ENCODE measurements at places on chromosomes 1 and 21.
A peak's percentile ranks its signal among the peaks of the same experiment; 100 is the strongest.

- no peak for DNase-seq
Observed at GRCh38 chr1:170354690-170355089, 177.3 kb upstream of the GORAB start.

DNA sequence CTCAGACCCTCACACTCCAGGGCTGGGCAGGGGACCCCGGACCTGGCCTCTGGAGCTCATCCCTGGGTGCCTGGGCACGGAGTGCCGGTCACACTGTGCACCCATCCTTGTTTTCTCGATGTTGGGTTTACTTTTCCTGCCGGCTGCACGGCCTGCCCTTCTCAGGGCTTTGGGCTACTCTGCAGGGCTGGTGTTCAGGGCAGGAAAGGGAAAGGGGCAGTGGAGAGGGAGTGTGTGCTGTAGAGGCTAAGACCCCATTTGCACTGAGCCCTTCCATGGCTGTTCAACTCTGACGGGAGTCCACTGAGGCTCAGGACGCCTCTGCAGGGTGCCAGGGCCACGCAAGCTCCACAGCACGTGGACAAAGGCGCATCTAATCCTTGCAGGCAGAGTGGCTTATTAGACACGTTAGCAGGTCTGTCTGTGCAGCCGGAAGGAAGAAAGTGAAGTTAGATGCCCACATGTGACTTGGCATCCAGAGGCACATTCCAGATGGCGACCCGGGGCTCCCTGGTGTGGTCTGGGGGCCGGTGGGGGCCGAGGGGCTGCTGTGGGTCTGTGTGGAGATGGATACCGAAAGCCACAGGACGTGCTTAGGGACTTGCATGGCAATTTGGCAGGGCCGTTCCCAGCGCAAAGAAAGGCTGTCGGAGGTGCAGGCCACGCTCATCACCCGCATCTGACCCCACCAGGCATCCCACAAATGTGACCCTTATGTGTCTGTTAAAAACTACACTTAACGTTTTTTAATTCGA lies 33.6 kb downstream of the COL18A1 start:
- no peak for DNase-seq

GRCh38 chr1:19860418-19860817 lies 21.8 kb upstream of the OTUD3 start:
- DNase-seq, result no peak

- no peak for DNase-seq
Observed at GRCh38 chr1:190699165-190699564, 221.5 kb upstream of the BRINP3 start.

- no peak for DNase-seq
Observed at GRCh38 chr1:15698201-15698600, 14.1 kb downstream of the PLEKHM2 start.

DNA sequence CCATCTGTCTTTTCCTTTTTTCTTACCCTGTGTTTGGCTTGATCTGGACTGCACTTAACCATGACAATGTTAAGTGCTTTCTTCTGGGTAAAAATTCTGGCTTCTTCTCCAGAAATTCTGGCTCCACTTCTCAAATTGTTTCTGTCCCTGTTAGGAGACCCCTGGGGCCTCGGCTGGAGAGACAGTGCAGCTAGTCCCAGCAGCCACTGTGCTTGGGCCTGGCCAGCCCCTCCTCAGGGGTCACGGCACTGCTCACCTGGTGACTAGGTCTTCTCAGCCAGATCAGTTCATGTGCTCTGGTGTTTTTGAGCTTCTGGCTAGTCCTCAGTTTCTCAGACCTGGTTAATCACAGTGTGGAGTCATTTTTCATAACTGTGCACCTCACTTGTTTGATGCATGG lies 72.4 kb downstream of the ADARB1 start:
- no peak for DNase-seq

- DNase-seq, result no peak
Observed at GRCh38 chr1:38941093-38941492, 537 bp downstream of the RHBDL2 start.

DNA sequence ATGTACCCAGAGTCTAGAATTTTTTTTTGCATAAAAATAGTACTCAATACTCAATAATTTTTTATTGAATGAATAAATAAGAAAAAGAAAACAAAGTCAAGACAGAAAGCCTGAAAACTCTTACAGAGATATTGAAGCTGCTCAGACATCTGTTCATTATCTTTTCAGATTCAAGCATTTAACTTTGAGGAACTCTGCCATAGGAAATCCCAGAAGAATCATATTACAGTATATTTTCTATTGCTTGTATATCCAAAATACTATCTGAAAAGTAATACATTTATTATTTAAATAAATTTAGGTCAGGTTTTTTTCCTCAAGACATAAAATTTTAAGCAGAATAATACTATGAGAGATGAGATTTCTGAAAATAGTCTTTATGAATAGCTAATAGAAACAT lies 755.9 kb upstream of the ADGRL4 start:
- no peak for DNase-seq

DNA sequence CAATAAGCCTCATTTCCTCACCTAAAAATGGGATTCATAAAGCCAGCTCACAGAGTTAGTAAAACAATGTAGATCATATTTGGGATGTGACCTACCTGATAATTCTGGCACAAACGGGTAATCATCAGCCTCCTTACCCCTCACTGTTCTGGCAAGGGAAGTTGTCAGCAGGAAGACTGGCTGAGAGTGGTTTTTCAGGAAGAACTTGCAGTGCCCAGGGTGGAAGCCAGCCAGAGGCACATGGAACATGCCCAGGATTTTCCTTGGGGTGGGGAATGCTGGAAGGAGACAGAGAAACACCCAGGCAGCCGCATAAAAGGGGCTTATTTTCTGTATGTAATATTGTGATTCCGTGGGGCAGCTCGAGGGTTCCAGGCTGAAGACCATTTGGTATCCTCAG lies 7.7 kb upstream of the SLC5A9 start:
- DNase-seq, result no peak

DNA sequence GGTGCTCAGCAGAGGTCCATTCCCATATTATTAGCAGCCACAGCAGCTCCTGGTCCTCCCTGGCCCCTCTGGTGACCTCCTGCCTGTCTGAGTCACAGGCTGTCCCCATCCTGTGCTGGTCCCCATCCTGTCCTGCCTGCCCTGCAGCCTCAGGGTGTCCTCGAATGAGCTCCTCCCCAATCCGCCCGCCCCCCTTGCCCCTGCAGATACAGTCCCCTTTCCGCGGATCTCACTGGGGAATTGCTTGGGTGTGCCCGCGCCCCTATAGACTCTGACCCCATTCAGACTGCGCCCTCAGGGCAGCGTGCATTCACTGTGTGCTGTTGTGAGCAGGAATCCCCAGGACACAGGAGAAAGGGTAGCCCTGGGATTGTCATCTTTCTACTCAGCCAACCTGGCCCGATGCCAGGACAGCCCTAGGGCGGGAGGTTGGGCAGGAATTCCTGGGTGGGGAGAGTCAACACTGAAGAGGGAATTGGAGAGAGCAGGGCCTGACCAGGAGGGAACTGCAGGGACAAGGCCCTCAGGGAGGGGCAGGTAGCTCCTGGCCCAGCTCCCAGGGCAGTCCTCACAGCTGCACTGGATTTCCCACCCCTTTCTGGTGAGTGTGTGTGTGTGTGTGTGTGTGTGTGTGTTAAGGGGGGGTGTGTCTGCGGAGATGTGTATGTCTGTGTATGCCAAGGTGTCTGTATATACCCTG lies 1.1 kb upstream of the GUCA2A start:
- no peak for DNase-seq

DNA sequence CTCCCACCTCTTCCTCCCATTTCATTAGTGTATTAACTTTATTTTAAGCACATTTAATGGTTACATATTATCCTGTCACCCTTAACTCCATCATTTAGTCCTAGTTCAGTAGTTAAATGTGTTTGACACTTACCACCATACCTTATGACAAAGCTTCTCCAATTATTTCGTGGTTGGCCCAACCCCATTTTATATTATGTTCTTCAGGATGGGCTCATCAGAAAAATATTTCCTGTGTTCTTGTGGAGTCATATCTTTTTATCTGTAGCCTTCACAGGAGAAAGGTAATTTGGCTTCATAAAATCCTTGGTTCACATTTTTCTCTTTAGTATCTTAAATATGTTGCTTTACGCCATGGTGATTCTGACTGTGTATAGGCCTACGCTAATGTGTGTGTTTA lies 142.3 kb upstream of the COL6A1 start:
- no peak for DNase-seq

DNA sequence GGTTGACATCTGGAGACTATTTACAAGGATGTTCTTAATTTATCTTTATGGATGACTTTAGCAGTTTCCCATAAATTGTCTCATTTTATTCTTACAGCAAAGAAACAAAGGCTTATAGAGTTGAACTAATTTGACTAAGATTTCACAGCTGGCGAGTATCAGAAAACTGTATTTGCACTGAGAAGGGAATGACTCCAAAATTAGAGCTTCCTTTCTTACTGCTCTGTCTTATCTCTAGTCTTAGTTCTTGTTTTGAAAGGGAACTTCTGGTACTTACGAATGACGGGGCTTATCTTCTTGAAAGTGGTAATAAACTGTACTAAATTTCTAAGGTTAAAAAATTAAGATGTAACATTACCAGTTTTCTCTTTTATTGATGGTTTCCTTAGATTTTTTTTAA lies 13.6 kb downstream of the CNST start:
- peak; percentile 58 for DNase-seq

- no peak for DNase-seq
Observed at GRCh38 chr1:40824591-40825434, 37.4 kb downstream of the CITED4 start.

DNA sequence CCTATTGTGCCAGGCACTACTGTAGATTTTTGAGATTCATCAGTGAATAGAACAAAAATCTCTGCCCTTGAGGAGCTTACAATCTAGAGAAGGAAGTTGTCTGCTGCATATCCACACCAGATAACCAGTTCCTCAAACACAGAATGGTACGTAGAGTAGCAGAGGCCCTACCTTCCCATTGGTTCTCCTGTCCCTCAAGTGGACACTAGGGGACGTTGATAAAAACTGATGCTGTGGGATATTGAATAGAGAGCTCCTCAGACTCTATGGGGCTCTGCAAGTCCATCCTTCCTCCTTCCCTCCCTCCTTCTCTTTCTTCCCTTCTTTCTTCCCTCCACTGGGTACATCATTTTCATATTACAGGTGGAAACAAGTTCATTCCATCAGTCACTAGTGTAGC lies 371.3 kb downstream of the PBX1 start:
- DNase-seq, result no peak

GRCh38 chr1:209675565-209676154 lies 448 bp downstream of the G0S2 start:
- DNase-seq, result no peak

GRCh38 chr1:96660051-96660450 lies 61.5 kb upstream of the PTBP2 start:
- DNase-seq, result no peak

DNA sequence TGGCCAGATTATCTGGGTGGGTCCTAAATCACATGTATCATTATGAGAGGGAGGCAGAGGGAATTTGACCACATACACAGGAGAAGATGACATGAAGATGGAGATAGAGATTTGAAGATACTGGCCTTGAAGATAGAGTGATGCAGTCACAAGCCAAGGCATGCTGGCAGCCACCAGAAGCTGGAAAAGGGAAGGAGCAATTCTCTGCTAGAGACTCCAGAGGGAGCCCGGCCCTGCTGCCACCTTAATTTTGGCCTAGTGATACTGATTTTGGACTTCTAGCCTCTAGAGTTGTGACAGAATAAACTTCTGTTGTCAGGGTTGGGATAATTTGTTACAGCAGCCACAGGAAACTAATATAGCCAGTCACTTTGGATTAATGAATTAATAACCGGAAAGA lies 2.2 kb upstream of the PRDM2 start:
- peak; percentile 18 for DNase-seq

- DNase-seq, result no peak
Observed at GRCh38 chr1:78633209-78633608, 13.0 kb downstream of the IFI44L start.

DNA sequence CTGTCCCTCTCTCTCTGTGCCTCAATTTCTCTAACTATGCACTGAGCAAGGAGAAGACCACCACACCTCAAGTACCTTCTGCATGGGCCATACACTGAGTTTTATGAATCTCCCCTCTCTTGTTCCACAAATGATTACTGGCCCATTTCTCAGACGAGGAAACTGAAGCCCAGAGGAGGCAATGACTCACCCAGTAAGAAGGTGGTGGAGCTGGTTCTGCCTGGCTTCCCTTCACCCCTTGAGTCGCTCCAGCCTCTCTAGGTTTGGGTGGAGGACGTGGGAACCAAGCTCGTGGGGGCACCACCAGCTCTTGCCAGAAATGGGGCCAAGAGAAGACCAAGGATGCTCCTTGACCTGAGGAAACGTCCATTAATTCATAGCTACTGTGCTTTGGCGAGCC lies 21.3 kb upstream of the RUNX3 start:
- DNase-seq, result peak; percentile 29

DNA sequence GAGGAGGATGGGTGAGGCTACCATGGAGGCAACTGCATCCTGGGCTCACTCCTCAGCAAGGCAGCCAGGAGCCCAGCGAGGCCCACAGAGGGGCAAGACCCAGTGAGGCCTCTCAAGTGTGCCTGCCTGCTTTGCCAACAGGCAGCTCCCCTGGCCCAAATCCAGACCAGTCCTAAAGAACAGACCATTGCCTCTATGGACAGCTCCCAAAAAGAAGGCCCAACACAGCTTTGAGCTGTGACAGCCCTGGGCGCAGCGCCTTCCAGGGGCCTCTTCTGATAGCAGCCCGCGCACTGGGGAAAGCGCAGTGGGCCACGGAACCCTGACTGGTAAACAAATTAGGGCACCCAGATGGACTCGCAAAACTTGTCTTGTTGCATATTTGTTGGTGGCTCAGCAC lies 25.5 kb downstream of the C1orf198 start:
- DNase-seq, result no peak

DNA sequence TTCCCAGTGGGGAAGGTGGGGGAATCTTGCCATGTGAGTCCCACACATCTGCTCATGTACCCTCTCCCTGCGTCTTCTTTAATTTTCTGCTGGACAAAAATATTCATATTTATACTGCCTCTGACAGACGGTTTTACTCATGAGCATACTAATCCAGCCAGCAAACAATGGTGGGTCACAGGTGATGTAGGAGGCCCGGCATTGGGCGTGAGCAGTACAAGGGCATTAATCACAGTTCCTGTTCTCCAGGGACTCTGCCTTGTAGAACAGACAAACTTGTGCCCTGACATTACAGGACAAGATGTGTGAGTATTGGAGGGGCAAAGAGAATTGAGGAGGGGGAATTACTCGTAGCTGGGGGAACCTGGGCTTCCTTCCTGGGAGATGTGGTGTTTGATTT lies 25.0 kb downstream of the MTARC1 start:
- DNase-seq, result no peak

DNA sequence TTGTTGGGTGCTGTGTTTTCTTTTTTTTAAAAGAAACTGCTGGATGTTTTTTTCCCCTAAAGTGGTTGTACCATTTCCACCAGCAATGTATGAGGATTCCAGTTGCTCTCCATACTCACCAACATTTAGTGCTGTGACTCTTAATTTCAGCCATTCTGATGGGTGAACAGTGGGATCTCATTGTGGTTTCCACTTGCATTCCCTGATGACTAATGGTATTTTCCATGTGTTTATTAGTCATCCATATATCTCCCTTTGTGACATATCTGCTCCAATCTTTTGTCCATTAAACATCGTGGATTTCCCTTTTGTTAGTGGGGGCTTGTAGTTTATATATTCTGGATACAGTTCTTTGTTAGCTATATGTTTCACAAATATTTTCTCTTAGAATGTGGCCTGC lies 206.0 kb downstream of the CAMTA1 start:
- DNase-seq, result no peak
